ENCODE measurements at places on chromosomes 5 and 9. TPM values are rescaled to one million over a fixed set of nuclear protein-coding genes. Genes with fewer than 3 reads are reported as not detected.

SLC1A3 gene
- not detected for total RNA-seq

GRM6 gene
- total RNA-seq = not detected

SPINK7 gene
- not detected for total RNA-seq

AGPAT2 gene
- total RNA-seq = 16.8 TPM

- no peak for DNase-seq
These were observed 966.0 kb upstream of the COX7C start for GRCh38 chr5:85651731-85652130.

DNA sequence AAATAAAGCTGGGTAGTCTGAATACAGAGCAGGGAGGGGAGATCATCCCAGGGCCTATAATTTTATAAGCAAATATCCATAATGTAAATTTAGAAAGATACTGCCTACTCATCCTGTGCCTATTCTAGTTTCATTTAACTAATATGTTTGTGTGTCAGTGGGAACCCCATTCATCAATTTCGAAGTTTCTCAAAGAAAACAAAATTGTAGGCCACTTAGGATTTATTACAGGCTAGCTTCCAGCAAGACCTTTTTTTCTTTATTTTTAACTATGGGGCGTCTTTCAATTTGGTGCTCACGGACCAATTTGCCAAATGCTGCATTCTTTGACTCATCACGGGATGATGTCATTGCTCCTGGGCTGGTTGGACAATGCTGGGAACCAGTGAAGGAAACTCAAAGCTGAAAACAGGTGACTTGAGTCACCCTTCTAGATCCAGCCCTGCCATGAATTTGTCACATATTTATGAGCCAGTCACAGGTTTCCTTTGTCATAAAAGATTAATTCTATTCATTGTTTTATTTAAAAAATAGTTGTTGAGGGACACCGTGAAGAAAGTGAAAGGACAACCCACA, 13.4 kb downstream of the PCSK5 start:
- peak; percentile 26 for DNase-seq

DNA sequence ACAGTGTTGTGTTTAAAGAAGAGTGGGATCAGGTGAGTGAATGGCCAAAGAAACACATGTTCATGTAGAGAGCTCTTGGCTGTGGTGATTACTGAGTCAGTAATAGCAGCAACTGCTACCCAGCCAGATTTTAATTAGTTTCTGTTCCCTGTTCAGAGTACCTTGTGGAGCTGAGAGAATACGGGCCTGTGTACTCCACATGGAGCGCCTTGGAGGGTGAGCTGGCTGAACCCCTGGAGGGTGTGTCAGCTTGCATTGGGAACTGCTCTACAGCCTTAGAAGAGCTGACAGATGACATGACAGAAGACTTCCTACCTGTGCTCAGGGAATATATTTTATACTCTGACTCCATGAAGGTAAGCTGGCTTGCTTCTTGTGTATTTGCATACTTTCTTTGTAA, 52.3 kb downstream of the SLC46A2 start:
- DNase-seq = no peak

GRCh38 chr9:37790096-37790495, 5.2 kb upstream of the EXOSC3 start:
- no peak for DNase-seq

- no peak for DNase-seq
These were observed 22.3 kb downstream of the FBXW2 start for GRCh38 chr9:120770931-120771330.

GRCh38 chr5:603081-603998, 8.8 kb upstream of the CEP72 start:
- no peak for DNase-seq

- no peak for DNase-seq
These were observed 35.5 kb upstream of the ADAMTSL1 start for GRCh38 chr9:18438300-18438925.

GRCh38 chr5:176185133-176185733, 53.0 kb upstream of the SIMC1 start:
- no peak for DNase-seq

- DNase-seq = no peak
These were observed 41.2 kb upstream of the ZNF300 start for GRCh38 chr5:150945947-150946346.

Measured in activated CD4-positive, alpha-beta memory T cell treated with anti-CD3 and anti-CD28 coated beads for 36 hours (primary cell).